Aorta (tissue), 5 donors: ENCODE measurements at places on chromosomes 6 and 20. TPM values are rescaled to one million over a fixed set of nuclear protein-coding genes. Genes with fewer than 3 reads are reported as not detected.

DNA sequence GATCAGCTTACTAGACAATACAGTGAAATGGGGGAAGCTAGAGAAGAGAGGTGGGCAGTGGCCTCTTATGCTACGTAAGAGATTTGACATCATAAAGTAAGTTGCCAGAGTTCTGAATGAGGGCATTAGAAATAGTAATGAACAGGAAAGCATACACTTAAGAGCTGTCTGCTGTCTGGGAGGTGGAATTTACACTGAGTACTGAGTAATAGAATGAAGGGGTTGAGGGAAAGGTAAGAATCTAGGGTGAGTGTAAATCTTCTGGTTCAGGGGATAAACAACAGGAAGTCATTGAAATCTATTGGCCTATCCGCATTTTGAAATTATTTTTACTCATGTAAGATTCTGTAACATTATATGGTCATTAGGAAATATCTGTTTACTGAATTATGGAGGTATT is 35.8 kb downstream of the HLA-DMB start:
- no peak overlapping the region for H3K27ac ChIP-seq
- no peak overlapping the region for H3K4me3 ChIP-seq
- DNase-seq: no peak
- H3K27me3 ChIP-seq: no peaks in the 10 kb centered on the region
- no peaks in the 10 kb centered on the region for H3K36me3 ChIP-seq

- no peak for DNase-seq
- no peak overlapping the region for H3K4me3 ChIP-seq
- H3K4me1 ChIP-seq: no peaks in the 10 kb centered on the region
- no peak overlapping the region for H3K27ac ChIP-seq
- H3K36me3 ChIP-seq: no peaks in the 10 kb centered on the region
Measured at GRCh38 chr6:157335829-157336228, 12.5 kb upstream of the TMEM242 start.

The MUC21 gene
- total RNA-seq: not detected

The TPMT gene
- total RNA-seq: 6.6 TPM

The CALHM4 gene
- not detected for total RNA-seq

DNA sequence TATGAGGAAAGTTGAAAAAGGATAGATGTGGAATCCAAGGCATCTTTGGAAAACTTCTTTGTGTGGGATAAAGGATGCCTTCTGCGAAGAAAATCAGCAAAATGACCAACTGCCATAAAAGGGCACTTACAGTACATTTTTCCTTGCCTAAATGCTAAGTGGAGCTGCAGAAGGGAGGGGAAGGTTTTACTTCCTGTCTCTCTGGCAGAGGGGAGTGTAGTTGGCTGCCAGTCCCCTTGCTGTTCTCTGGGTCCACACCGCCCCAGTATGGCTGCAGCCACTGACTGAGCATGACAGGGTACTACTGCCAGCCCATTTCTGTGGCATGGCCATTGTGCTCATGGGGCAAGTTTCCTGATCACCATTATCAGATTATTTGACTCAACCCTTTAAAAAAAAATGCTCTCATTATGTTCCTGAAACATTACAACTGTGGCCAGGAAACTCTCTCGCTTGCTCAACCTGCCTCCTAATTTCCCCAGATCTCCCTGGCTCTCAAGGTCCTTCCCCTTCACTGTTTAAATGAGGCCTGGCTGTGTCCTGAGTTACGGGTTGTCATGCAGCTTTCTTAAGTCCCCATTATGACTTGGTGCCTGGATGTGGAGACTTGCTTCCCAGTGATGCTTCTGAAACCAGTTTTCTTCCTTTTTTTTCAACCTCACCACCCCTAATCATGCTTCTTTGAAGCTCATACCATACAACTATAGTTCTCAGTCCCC is 34.5 kb upstream of the FAM184A start:
- no peaks in the 10 kb centered on the region for H3K4me1 ChIP-seq
- no peaks in the 10 kb centered on the region for H3K36me3 ChIP-seq
- no peak overlapping the region for H3K4me3 ChIP-seq
- no peaks in the 10 kb centered on the region for H3K27me3 ChIP-seq

GRCh38 chr6:31621991-31622390 is 1.5 kb downstream of the PRRC2A start:
- H3K27ac ChIP-seq: no peak overlapping the region
- DNase-seq: no peak
- H3K4me3 ChIP-seq: no peak overlapping the region

The GPLD1 gene
- 8.2 TPM for total RNA-seq

- no peak for DNase-seq
- no peak overlapping the region for H3K4me3 ChIP-seq
- H3K27ac ChIP-seq: no peak overlapping the region
- no peaks in the 10 kb centered on the region for H3K27me3 ChIP-seq
- H3K36me3 ChIP-seq: no peaks in the 10 kb centered on the region
Measured at GRCh38 chr20:37911838-37912281, 8.9 kb downstream of the VSTM2L start.

DNA sequence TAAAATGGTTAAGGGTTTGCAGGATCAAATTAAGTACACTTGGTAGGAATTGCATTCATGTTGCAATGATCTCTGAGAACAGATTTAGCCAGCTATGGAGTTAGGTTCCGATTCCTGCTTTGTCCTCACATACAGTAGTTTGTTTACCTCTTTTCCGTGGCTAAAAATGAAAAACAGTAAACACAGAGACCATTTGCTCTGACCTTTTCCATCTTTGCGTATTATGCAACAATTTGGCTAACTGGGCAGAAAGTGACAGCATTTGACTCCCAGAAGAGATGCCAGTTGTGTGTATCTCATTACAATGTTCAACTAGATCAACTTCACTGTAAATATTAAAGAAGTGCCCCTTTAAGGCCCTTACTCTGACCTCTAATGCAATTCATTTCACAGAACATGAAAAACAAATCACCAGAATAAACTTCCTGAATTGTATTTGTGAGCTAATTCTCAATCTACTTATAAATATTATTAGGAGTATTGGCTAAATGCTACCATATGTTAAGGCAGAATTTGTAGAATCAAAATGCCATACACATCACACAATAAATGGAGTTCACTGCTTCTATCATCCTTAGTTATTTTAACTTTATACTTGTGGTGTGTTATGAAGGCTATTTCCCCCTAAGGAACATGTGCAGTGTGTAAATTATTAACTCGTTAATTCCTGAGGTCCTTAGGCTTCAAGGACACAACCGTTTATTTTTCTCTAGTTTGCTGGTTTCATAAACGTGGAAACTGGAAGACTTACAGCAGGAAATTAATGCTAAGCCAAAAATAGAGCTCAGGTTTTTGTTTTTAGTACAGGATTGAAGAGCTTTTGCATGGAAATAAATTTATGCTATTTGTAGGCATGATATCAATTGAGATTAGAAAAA is 380.7 kb upstream of the CITED2 start:
- H3K4me1 ChIP-seq: peaks cover 6% of the 10 kb centered on the region
- H3K36me3 ChIP-seq: no peaks in the 10 kb centered on the region
- H3K4me3 ChIP-seq: no peak overlapping the region
- H3K27me3 ChIP-seq: no peaks in the 10 kb centered on the region
- H3K27ac ChIP-seq: no peak overlapping the region

The PRDM13 gene
- total RNA-seq: not detected

DNA sequence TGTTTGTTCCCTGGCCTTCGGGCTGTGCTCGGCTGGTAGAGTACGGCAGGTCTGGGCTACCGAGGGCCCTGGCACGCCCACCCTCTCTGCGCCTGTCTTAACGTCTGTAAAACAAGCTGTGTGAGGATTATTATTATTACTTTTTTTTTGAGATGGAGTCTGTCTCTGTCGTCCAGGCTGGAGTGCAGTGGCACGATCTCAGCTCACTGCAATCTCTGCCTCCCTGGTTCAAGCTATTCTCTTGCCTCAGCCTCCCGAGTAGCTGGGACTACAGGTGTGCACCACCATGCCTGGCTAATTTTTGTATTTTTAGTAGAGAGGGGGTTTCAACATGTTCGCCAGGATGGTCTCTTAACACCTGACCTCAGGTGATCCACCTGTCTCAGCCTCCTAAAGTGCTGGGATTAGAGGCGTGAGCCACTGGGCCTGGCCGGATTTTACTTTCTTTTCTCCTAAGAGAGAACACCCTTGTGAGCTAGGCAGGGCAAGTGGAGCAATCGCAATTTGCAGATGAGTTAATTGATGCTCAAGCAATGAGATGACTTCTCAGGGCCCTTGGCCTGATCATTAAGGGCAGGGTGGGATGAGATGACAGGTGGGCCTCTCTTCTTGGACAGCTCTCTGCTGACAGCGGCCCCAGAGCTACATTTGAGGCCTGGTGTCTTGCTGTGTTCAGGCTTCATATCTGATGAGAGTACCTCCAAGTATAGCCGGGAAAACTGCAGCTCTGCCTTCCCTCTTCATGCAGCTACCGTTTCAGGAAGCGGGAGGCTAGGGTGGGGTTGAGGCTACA is 859 bp upstream of the SMIM29 start:
- peak overlapping the region; percentile 54 for H3K4me3 ChIP-seq
- no peaks in the 10 kb centered on the region for H3K36me3 ChIP-seq
- DNase-seq: peak; percentile 43
- H3K4me1 ChIP-seq: no peaks in the 10 kb centered on the region

DNA sequence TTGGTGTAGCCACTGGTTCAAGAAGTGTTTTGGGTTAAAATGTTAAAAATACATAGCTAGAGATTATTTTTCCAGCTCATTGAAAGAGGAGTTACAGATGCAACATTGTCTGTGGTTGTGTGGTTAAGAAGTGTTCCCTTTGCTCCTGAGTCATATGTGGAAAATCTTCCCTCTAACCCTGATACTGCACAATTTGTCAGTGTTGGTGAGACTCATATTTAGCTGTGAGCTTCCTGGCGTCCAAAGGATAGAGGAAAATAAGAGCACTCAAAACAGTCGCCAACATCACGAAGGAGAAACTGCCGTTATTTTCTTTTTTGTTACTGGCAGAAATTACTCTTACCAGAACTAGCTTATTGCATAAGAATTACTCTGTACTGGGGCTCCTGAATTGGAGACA is 250.4 kb downstream of the CDH4 start:
- no peak overlapping the region for H3K27ac ChIP-seq
- H3K4me3 ChIP-seq: no peak overlapping the region
- no peak for DNase-seq
- no peaks in the 10 kb centered on the region for H3K27me3 ChIP-seq

The ZBTB46 gene
- 22.7 TPM for total RNA-seq

- no peak overlapping the region for H3K4me3 ChIP-seq
- no peak for DNase-seq
- H3K4me1 ChIP-seq: no peaks in the 10 kb centered on the region
Measured at GRCh38 chr20:24665741-24666191, 196.3 kb downstream of the SYNDIG1 start.

- no peaks in the 10 kb centered on the region for H3K4me1 ChIP-seq
- H3K36me3 ChIP-seq: no peaks in the 10 kb centered on the region
- H3K4me3 ChIP-seq: no peak overlapping the region
- no peak overlapping the region for H3K27ac ChIP-seq
Measured at GRCh38 chr6:61538801-61539200, 747.2 kb downstream of the KHDRBS2 start.

The FERMT1 gene
- total RNA-seq: 1.5 TPM

DNA sequence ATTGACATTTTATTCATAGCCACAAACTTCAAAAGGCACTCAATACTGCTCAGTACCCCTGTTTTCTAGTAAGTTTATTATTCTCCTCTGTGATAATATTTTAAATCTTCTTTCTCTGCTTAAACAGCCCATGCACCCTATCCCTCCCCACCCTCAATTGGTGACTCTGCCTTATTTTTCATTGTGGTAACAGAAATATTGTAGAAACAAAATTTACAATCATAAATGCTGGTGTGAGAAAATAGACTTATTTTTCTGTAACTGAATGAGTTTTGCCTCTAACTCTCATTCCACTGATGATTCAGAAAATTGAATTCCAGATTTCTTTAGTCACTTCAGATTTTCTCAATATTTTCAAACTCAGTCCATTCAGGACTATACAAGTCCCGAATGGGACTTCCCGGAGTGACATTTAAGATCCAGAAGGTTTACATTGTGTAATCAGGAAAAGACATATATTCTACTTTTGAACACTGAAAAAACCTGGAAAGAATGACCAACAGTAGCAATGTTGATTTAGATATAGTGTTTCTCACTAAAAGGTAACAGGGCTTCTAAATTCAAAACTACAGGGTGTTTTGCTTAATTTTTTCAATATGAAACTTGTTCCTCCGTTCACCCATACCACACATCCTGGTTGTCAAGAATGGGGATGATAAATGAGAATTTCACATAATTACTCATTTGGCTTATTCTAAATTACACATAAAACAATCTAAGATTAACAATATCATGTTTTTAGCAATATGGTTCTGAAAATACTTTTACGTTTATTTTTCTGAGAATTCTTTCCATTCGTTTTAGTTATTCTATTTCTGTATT is 34.8 kb upstream of the UST start:
- H3K4me1 ChIP-seq: no peaks in the 10 kb centered on the region
- no peak for DNase-seq
- no peaks in the 10 kb centered on the region for H3K27me3 ChIP-seq
- H3K36me3 ChIP-seq: no peaks in the 10 kb centered on the region
- no peak overlapping the region for H3K4me3 ChIP-seq
- H3K27ac ChIP-seq: no peak overlapping the region

DNA sequence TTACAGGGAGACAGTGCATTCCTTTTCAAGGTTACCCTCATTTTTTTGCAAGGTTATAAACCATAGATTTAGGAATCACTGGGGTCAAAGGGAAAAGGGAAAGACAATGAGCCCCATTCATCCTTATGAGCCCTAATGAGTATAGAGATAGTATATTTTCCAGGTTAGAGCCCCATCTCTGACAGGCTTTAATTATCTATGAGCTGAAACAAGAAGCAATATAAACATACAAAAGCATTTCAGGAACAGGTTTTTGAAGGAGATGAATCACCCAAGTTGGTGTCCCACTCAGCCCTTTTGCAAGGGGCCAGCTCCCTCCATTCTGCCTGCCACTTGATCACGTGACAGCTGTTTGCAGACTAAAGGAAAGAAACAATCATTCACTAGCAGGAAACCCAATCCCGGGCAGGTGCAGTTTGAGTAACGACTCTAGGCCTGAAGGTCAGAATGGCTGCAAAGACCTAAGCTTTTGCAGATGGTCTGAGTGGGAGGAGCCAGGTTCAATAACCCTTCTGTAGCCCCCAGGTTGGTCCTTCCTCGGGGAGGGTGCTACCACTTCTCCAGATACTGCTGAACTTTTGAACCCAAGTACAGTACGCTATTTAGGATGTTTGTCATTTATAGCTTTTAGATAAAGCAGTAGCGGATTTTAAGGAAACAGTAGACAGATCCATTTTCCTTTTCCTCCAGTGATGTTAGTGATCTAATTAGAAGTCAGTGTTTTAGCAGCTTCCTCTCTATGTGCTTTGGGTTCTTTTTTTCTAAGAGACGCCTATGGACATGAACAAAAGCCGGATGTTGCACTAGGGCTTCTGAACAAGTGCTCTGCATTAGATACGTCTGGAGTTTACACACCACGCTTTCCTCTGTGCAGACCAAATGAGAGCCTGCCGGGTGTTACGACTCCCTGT is 253.2 kb downstream of the SOX4 start:
- no peak overlapping the region for H3K4me3 ChIP-seq
- no peaks in the 10 kb centered on the region for H3K27me3 ChIP-seq
- H3K27ac ChIP-seq: no peak overlapping the region
- H3K36me3 ChIP-seq: no peaks in the 10 kb centered on the region
- H3K4me1 ChIP-seq: peaks cover 2% of the 10 kb centered on the region

- no peaks in the 10 kb centered on the region for H3K36me3 ChIP-seq
- no peak overlapping the region for H3K4me3 ChIP-seq
- no peak for DNase-seq
- no peak overlapping the region for H3K27ac ChIP-seq
Measured at GRCh38 chr20:45088247-45088646, 12.7 kb downstream of the KCNS1 start.
